Skeletal muscle cell (primary cell): ENCODE measurements at places on chromosomes 1 and 21.

DNA sequence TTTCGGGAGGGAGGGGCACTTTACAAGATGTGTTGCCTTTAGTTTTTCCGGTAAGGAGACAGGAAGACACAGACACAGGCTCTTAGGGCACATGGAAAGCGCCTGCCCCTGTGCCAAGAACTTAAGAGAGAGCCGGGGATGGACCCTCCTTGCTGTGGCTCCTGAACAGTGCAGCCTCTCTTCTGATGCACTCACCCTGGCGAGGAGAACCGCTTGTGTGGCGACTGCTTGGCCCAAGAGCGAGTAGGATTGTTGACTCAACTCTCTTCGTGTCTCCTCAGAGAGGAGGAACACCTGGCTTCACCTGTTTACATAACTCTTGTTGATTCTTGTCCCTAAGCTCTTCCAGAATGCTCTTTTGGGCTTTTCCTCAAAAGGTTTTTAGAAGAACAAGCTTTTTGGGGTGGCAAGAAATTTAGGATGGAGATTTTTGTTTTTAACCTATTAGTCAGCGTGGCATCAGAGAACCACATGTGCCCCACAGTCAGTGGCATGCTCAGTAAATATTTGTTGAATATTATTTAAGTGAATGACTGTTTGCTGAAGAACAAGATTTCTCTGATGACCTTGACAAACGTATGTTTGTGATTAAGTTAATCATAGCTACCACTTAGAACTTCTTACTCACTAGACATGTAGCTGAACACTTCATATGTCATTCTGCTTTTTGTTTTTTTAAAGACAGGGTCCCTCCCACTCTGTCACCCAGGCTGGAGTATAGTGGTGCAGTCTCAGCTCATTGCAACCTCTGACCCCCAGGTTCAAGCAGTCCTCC is 60.6 kb downstream of the NFIA start:
- no peak for DNase-seq

DNA sequence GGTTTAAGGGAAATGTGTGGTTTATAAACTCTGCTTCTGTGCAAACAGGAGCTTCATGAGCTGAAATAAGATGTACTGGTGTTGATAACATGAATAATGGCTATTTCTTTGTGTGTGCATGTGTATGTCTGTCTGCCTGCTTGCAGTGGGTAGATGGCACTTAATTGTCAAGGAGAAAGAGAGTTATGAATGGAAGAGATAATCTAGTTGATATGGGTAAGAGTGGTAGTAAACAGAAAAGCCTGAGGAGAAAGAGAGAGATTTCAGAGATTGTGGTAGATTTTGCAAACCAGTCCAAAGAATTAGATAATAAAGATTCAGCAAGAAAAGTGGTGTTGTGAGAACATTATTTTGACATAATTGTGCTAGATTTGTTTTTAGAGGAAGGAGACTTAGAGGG is 7.7 kb downstream of the SUCO start:
- DNase-seq: no peak

DNA sequence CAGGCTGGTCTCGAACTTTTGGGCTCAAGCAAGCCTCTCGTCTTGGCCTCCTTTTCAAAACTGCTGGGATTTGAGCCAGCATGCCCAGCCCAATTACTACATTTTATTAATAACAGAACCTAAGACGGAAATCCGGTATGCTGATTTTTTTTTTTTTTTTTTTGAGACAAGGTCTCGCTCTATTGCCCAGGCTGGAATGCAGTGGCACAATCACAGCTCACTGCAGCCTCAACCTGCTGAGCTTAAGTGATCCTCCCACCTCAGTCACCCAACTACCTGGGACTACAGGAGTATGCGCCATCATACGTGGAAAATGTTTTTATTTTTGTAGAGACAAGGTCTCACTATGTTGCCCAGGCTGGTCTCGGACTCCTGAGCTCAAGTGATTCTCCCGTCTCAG is 20.2 kb downstream of the ACBD3 start:
- no peak for DNase-seq

- no peak for DNase-seq
These were observed 44.9 kb upstream of the USP24 start for GRCh38 chr1:55259911-55260609.
